ENCODE measurements at places on chromosomes 2 and 18.

- peak; percentile 19 for DNase-seq
These were observed 310.2 kb upstream of the NRP2 start for GRCh38 chr2:205372141-205372540.

DNA sequence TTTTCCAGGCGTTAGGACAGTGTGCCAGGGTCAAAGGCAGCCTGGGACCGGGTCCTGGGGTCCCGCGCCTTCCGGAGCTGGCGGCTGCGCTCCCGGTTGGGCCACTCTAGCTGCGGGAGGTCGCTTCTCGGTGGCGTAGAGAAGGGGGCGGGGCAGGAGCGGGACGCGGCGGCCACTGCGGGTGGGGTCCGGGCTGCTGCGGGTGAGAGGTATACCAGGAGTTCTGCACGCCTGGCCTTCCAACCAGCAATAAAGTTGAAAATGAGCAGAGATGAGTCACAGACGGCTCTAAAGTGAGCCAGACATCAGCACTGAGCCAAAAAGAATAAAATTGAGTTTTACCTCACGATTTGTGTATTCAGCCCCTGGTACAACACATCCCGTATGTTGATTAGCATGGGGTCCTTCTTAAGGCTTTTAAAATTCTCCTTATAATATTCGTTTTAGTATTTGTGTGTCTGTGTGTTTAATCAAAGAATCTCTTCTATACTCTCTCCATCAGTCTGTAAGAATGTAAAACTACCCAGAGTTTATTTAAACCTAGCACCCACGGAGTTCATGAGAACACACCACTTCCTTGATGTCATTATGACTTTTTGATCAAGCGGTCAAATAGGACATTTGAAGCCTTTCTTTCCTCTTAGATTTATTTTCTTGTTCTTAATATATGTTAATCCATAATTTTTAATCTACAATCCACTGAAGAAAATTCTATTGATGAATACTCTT, at the start of gene C1GALT1C1L:
TSS of gene C1GALT1C1L (minus strand) at position 108 of the 729 bp plus-strand sequence. CDS start at position 1, 107 bp downstream.
- peak; percentile 11 for DNase-seq

DNA sequence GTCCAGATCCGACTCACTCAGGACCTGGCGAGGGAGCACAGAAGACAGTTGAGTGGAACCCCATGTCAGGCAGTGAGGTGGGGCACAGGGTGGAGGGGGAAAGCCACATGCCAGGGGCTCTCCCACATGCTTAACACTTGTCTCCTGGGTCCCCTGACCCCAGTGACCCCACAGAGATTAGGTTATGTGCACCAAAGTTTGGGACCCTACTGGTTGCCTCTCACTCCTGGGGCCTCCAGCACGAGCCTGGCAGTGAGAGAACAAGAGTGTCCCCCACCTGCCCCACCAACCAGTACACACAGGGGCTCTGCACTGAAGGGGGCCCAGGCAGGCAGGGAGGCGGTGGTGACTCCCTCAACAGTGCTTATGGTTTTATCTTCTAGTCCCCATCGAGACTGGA, 58.3 kb downstream of the CIB4 start:
- DNase-seq: no peak

DNA sequence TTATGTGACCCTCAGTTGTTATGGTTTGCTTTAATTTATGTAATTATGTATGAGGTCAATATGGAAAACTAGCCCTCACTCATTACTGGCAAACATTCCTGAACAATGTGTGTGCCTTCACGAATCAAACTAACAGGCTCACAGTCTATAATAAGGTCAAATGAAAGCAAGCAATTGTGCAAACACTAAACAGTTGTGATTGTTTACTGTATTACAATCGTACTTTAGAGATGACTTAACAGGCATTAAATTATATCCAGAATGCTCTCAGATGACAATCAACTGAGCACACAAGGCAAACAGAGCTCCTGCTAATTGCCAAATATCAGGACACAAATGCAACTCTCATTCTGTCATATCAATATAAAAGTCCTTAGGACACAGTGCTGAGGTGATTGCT, 29.5 kb downstream of the COL5A2 start:
- peak; percentile 94 for DNase-seq

- no peak for DNase-seq
These were observed 93.3 kb downstream of the ALPK2 start for GRCh38 chr18:58535340-58536201.

DNA sequence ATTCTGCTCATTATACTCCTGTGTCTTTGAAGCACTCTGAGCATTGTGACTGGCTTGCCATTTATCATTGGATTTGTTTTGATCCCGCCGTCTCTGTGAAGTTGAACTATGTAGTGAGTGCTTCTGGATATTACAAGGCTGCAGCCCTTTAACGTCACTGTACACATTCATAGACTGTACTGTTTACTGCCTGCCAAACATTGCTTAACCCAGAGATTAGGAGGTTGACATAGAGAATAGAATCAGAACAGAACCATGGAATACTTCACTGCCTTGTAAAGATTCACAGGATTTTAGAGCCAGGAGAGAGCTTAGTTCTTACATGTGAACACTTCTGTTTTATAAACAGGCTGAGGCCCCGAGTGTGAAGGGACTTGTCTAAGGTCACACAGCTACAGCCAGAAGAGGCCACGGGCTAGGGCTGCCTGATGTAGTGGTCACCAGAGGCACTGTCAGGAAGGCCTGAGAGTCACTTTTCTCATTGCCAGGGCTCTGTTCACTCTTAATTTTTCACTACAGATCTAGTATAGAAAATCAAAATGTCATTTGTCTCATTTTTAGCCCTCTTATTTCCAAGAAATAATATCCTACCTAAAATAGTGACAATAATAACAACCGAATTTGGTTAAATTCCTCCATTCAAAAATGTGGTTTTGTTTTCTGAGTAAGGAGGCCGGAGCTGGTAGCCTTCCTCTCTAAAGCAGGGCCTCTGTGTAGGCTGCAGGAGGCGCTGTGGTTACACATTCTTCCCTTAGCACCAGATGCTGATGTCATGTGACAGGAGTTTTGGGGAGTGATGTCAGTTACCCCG, 87.9 kb downstream of the UGGT1 start:
- no peak for DNase-seq

- peak; percentile 16 for DNase-seq
These were observed 86.9 kb upstream of the RBBP8 start for GRCh38 chr18:22846088-22846683.

GRCh38 chr18:3511980-3512379, 62.0 kb downstream of the TGIF1 start:
- peak; percentile 92 for DNase-seq

DNA sequence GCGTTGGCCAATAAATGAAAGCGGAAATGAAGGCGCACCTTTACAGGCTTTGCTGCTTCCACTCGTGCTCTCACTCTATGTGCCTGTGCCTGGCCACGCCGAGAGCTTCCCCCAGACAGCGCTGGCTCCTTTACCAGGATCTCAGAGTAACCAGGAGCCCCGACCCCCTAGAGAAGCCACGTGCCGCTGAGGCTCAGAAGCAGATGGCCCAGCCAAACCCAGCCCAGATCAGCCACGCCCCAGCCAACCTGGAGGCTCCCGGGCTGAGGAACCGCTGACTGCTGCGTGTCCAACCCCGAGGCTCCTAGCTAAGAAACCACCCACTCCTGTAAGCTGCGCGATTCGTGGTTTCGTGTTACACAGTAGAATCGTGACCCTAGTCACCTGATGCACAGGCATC, 199.3 kb downstream of the NCK2 start:
- DNase-seq: no peak

DNA sequence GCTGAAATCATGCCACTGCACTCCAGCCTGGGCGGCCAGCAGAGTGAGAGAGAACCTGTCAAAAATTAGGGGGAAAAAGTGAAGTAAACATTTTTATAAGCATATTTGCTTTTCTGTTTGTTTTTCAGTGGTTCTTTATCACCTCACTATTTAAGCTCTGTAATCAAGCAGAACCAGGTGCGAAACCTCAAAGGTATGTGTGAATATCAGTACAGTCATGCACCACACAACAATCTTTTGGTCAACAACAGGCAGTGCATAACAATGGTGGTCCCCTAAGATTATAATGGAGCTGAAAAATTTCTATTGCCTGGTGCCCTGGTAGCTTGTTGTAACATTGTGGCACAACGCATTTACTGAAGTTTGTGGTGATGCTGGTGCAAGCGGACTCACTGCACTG, 167.4 kb upstream of the STON1 start:
- no peak for DNase-seq

- DNase-seq: no peak
These were observed 4.6 kb downstream of the CHST10 start for GRCh38 chr2:100412881-100413321.

GRCh38 chr18:50429207-50429948, 54.5 kb downstream of the SKA1 start:
- DNase-seq: peak; percentile 7

- DNase-seq: no peak
These were observed 73.7 kb upstream of the TPO start for GRCh38 chr2:1339388-1340140.

DNA sequence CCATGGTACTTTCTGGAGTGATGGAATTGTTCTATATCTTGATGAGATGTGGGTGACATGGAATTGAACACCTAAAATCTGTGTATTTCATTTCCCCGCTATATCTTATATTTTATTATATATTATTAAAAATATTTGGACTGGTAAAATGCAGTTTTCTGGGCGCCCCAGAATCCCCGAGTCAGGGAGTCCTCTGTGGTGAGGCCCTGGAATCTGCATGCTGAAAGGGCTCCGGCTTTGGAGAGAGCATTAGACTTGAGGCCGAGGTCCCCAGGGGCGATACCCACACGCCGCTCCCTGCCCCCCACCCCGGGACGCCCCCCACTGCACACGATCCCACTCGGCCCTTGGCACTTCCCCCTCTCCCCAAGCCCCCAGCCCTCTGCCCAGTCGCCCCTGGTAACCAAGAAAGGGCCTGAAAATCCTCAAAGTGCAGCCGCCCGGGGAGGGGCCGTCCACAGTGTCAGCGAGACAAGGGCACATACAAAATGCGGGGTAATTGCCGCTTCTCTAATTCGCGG, 126.0 kb downstream of the ZFP36L2 start:
- no peak for DNase-seq

DNA sequence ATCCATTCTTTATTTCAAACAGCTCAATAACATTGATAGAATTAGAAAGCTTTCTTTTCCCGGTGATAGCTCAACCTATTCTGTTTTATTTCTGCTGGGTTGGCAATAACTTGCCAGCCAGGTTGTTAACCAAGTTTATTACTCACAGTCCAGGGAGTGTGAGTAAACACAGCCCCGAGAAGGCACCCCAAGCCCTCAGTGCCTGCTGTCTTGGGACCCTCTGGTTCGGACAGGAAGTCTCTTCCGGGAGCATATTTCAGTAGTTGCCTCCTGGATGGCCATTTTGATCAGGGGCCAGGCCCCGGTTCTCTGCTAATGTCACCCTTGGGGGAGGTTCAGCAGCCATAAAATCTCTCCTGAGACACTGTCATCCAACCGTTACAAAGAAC, 176.8 kb downstream of the INO80D start:
- DNase-seq: no peak

GRCh38 chr2:184558713-184559464, 39.4 kb upstream of the ZNF804A start:
- no peak for DNase-seq

DNA sequence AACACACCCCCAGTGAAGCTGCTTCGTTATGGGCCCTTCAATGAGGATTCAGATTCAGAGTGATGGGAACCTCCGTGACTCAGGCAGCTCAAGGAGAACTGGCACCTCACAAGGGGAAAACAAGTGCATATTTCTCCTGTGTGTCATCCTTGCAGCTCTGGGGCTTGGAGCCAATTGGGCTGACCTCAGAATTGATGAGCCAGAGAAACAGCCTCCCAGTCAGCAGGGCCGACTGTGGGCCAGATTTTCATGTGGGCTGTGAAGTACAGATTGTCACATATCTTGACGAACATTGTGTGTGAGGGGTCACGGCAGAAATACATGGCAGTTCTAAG, 189.6 kb upstream of the SP5 start:
- DNase-seq: peak; percentile 11

DNA sequence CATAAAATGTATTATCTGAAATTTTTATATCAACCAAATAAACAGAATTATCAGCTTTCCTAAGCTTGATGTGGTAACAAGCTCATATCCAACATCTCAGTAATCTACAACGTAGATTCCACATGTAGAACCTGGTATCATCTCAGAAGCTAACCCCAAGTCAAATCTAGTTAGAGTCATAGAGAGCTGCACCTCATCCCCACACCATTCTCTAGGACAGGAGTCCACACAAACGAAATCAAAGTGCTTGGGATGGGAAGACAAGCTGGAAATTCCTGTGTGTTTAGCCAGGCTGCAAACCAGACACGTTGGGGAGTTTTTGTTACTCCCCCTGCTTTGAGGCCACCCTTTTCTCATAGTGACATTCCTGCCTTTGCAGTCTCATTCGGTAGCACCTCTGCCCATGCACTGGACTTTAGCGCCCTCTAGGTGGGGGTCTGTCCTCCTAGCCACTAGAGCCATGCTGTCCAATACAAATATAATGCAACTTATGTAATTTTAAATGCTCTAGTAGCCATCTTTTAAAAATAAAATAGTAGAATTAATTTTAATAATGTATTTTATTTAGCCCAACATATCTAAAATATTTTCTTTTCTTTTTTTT, 28.1 kb upstream of the SATB2 start:
- peak; percentile 24 for DNase-seq

DNA sequence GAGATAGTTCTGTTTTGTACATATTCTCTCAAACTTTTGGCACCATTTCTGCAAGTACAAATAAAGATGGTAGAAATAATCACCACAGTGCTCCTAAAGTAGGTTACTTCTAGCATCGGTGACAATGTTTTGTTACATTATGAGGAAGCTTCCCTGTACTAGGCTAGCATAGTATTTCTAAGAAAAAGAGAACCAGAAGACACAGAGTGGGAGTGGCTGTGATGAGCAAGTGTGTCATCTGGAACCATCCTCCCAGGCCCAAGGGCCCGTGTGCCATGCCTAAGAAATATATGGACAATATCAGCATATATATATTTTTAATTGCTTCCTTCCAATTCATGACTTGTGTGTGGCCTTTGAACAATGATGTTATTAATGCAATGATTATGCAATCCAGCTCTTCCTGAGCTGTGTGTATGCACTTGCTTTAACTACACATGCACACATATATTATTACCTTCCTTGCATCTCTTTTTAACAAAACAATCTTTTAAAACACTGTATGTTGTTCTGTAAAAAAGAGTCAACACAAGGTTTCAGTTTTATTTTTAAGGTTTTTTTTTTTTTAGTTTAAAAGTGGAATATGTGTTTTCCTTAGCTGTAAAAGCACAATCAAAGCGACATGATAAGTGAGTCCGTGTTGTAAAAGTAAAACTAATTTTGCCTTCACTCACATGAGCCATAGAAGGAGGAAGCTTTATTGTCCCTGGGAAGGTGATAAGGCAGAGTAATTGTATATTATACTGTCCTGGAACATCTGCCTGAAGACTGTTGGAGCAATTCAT, 303.9 kb downstream of the ZNF407 start:
- no peak for DNase-seq

DNA sequence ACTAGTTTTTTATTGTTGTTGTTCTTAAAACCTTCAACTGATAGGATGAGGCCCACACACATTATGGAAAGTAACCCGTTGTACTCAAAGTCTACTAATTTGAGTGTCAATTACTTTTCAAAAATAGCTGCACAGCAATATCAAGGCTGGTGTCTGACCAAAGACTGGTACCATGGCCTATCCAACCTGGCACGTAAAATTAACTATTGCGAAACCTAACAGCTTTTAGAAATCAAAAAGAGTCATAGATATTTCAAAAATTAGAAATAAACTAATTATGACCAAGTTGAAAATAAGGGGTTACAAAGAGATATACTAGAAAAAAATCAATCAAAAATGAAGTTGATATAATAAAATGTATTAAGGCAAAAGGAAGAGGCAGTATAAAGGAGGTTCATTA, 501.5 kb upstream of the SLC8A1 start:
- no peak for DNase-seq

- DNase-seq: no peak
These were observed 16.8 kb downstream of the GNLY start for GRCh38 chr2:85710687-85711577.
